Fibroblast of lung (primary cell): ENCODE measurements at places on chromosomes 13 and 19. TPM values are rescaled to one million over a fixed set of nuclear protein-coding genes. Genes with fewer than 3 reads are reported as not detected.

GRCh38 chr19:51469162-51469561 lies 9.2 kb upstream of the CEACAM18 start:
- DNase-seq: no peak

GRCh38 chr13:107518780-107519179 lies 696.6 kb downstream of the LIG4 start:
- DNase-seq: no peak

DNA sequence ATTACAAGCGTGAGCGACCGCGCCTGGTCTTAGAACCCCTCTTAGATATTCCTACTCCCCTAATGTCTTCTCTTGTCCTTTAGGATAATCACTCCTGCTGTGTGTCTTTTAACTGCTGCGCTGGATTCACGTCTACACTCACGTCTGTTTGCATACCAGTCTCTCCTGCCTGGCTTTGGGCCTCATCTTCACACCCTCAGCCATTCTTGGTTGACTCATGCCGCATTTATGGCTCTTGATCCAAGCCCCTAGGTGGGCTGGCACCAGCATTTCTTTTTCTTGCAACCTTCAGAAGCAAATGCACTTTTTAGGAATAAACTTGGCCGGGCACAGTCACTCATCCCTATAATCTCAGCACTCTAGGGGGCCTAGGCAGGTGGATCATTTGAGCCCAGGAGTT lies 22.7 kb downstream of the MYO9B start:
- DNase-seq: no peak

GRCh38 chr13:32791545-32792172 lies 205.4 kb downstream of the PDS5B start:
- no peak for DNase-seq

- DNase-seq: no peak
Measured at GRCh38 chr19:7500811-7501450, 12.1 kb upstream of the PEX11G start.

- no peak for DNase-seq
Measured at GRCh38 chr13:52712385-52712784, 27.2 kb downstream of the CNMD start.

DNA sequence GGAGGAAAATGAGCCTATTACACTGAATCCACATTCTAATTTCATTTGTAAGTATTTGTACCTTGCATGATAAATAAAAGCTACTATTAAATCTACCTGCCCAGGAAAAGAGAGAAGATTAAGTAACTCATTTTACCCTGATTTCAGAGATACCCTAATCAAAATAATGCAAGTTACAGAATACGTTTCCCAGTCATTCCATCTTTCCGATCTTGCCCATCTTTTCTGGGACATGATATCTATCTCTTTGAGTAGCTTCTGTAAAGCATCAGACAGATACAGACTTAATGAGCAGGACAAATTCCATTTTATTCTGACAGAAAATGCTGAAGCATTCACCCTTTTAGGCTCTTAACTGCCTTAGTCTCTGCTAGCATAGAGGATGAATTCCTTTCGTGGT lies 56.6 kb downstream of the SPRY2 start:
- no peak for DNase-seq

GRCh38 chr19:50258918-50259372 lies 55.5 kb downstream of the MYH14 start:
- no peak for DNase-seq

DNA sequence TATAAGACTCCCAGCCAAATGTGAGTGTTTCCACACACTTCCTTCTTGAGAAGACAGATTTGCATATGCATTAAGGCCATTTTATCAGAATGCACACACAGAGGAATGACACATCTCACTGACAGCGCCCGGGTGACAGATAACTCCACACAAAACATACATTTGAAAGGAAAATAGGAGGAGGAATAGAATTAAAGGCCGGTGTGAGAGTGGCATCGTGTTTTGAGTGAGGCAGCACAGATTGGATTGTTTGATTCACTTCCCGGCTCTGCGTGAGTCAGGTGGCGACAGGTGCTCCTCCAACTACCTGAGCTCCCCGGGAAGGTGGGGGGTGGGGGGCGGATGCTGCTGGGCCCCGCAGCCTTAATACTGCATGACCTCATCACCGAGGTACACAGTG lies 429.0 kb downstream of the TSHZ3 start:
- DNase-seq: no peak

- no peak for DNase-seq
Measured at GRCh38 chr19:51431124-51431523, 13.7 kb upstream of the SIGLEC10 start.

DNA sequence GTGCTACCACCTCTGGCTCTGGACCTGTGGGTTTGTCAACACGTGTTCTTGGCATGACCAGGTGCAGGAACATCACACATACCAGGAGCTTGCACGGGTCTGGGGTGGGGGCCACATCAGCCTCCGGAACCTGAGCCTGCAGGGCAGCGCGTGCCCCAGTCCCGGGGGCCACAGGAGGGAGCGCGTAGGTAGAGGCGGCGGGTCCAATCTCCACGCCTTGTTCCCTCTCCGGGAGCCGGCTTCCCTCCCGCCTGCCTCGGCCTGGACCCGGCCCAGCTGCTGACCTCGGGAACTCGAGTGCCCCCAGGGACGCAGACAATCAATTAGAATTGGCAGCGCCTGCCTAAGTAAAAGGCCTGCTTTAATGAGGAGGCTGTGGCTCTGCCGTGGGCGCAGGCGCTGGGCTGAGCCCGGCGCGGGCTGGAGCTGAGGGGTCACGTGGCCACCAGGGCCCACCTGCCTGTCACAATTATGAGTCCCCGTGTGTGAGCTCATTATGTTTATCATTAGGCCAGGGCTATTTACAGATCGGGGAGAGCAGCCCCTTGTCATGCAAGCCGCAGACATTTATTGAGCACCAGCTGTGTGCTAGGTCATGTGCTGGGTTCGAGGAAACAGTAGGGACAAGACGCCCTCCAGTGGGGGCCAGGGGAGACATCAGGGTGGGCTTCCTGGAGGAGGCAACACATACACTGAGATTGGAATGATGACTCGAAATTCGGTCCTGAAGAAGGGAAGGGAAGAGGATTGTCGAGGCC lies 32.2 kb upstream of the TNFAIP8L1 start:
- DNase-seq: peak; percentile 28

DNA sequence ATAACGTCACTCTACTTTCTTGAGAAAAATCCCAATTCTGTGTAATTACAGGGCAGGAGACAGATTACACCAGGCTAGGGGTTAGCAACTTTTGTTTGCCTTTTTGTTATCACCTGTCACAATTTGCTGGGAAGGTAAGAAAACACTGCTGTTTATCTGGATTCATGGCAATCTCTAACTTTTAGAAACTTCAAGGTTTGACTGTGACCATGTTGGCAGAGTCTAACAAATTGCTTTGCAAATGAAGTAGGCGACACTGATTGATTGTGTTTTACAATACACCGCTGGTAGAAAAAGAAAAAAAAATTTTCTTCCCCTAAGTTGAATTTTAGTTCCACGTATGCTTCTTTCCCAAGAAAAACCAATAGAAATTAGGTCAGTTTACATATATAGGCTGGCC lies 10.4 kb upstream of the PDX1 start:
- DNase-seq: no peak

DNA sequence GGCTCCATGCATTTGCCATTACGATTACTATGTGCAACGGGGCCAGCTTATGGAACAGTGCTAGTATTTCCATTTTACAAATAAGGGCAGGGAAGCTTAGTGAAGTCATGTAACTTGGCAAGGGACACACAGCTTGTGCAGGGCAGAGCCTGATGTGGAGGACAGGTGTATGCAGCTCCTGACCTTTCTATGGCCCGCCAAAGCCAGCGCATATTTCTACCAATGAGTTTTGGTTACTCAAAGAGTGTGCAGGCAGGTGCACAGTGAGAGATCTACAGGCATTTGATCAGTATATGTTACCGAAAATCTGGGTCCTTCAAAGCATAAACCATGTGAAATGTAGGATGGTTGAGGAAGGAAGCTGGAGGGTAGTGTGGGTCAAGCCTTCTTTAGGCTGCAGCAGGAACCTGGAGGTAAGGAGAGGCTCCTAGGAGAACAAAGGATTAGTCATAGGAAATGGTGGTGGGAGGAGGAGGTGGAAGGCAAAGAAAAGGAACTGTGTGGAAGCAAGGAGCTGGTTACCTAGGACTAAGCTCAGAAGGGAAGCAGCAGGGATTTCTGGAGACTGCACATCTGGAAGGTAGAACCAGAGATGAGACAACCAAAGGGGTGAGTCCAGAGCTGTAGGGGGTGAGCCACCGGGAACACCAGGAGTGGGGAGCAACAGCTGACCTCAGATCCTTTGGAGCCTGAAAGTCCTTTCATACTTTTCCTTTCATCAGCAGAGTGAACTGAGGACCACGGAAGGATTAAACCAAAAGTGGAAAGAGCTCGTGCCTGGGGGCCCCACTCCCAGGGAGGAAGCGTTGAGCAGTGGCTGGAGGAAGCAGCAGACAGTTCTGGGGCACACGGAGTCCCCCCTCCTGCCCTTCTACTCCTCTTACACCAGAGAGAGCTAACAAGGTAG lies 4.2 kb upstream of the PDX1 start:
- DNase-seq: no peak

- DNase-seq: peak; percentile 74
Measured at GRCh38 chr19:31351056-31351854, 2.0 kb upstream of the TSHZ3 start.

- DNase-seq: no peak
Measured at GRCh38 chr13:69264362-69265334, 843.0 kb upstream of the ATXN8OS start.

HIPK4 gene
- total RNA-seq: 0.17 and 0.26 TPM in 2 replicates

PRMT1 gene
- 261 and 298 TPM in 2 replicates for total RNA-seq

PSG3 gene
- total RNA-seq: not detected in 2 replicates

PODNL1 gene
- 1.0 and 2.1 TPM in 2 replicates for total RNA-seq
